ENCODE measurements at places on chromosomes 13 and 19.

DNA sequence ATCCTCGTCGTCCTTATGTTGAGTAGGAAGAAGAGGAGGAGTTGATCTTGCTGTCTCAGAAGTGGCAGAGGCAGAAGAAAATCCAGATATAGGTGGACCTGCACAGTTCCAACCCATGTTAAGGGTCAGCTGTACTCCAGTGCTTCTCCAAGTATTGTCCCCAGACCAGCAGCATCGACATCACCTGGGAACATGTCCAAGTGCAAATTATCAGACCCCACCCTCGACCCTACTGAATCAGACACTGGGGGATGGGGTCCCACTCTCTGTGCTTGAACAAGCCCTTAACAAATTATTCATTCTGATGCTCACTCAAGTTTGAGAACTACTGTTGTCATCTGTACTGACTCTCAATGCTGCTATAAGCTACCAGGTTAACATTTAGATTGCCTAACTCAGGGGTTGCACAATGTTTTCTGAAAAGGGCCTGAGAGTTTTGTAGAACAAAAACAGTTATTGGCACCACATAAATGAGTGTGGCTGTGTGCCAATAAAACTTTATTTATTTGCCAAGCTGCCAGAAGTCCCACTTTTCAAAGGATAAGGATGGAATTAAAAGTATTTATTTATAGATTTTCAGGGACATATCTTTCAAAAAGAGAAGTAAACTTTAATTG is 226.7 kb upstream of the IPO5 start:
- DNase-seq, result no peak

GRCh38 chr19:27674701-27675100 is 1538.2 kb downstream of the UQCRFS1 start:
- no peak for DNase-seq

DNA sequence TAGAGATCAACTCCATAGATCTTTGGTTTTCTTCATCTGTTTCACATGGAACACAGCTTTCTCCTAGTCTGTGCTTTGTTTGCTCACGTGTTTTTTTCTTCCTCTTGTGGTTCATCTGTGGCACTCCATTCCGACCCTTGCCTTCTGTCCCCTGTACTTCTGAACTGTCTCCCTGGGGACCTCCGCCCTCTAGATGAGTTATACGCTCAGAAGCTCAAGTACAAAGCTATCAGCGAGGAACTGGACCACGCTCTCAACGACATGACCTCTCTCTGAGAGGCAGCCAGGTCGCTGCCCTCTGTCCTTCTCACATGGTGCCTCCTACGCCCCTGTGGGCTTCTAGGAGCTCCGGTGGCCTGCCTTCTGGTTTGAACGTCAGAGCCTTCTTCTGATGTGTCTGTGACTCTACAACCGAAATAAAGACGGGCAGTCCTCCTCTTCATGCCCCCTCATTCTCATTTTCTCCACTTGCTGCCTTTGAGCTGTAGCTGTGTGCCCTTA is 16.6 kb upstream of the RAB8A start:
- DNase-seq, result no peak

DNA sequence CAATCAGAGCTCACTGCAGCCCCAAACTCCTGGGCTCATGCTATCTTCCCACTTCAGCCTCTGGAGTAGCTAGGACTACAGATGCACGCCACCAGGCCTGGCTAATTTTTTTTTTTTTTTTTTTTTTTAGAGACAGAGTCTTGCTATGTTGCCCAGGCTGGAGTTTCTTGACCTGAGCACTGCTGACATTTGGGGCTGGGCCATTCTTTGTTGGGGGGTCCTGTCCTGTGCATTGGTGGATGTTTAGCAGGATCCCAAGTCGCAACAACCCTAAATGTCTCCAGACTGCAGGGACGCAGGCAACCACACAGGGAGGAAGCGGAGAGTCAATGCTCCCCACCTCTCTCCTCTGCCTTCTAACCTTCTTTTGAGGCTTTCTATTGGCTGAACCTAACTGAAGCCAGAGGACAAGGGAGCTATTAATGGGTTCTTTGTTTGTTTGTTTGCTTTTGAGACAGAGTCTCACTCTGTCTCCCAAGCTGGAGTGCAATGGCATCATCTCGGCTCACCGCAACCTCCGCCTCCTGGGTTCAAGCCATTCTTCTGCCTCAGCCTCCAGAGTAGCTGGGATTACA is 58.3 kb upstream of the ADGRE5 start:
- no peak for DNase-seq

DNA sequence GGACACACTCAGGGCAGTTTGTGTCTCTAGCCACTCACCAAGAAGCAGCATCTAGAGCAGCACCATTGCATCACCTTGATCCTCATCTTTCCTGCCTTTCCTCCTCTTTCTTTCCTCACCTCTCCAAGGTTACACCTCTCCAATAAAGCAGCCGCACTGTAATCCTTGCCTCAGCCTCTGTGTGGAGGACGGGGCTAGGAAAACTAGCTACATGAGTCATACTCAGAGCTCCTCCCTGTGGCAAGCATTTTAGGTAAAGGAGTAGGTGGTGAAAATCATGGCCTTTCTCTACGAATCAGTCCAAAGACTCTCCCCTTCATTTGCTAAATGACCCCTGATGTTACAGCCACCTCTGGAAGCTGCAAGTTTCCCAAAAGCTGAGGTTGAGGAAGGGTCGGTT is 108.9 kb downstream of the DNAJC15 start:
- no peak for DNase-seq

- no peak for DNase-seq
Observed at GRCh38 chr13:64675255-64675892, 2554.8 kb downstream of the PCDH9 start.
